Glomerular endothelial cell (primary cell): ENCODE measurements at places on chromosomes 6 and 20. TPM values are rescaled to one million over a fixed set of nuclear protein-coding genes. Genes with fewer than 3 reads are reported as not detected.

The EDN1 gene
- total RNA-seq, result 151 and 376 TPM in 2 replicates

The C6orf15 gene
- not detected in 2 replicates for total RNA-seq

The RAET1E gene
- total RNA-seq, result 0.39 TPM in 1 of 2 replicates, not detected in the other

The GABRR1 gene
- not detected in 2 replicates for total RNA-seq

The TRIM31 gene
- not detected in 2 replicates for total RNA-seq

The EPB41L2 gene
- 56.6 and 91.5 TPM in 2 replicates for total RNA-seq

The CST2 gene
- total RNA-seq, result not detected in 2 replicates

The ASIP gene
- total RNA-seq, result not detected in 2 replicates

The ZNF165 gene
- total RNA-seq, result 0.23 and 0.97 TPM in 2 replicates

The SNAI1 gene
- total RNA-seq, result 6.9 and 17.2 TPM in 2 replicates

The SCGN gene
- not detected in 2 replicates for total RNA-seq

The COL10A1 gene
- total RNA-seq, result not detected in 2 replicates

The ZFAND3 gene
- 32.6 and 50.7 TPM in 2 replicates for total RNA-seq

The TTK gene
- total RNA-seq, result 4.0 and 7.2 TPM in 2 replicates

The CFAP206 gene
- total RNA-seq, result 0.35 and 0.97 TPM in 2 replicates

The COL9A1 gene
- total RNA-seq, result not detected in 2 replicates

The LY6G6D gene
- not detected in 2 replicates for total RNA-seq

The MEP1A gene
- total RNA-seq, result not detected in 2 replicates

The PPP1R16B gene
- 56.4 and 132 TPM in 2 replicates for total RNA-seq

The BPIFB4 gene
- total RNA-seq, result not detected in 2 replicates

The LRFN2 gene
- not detected in 2 replicates for total RNA-seq
